ENCODE measurements at places on chromosomes 4 and X.

DNA sequence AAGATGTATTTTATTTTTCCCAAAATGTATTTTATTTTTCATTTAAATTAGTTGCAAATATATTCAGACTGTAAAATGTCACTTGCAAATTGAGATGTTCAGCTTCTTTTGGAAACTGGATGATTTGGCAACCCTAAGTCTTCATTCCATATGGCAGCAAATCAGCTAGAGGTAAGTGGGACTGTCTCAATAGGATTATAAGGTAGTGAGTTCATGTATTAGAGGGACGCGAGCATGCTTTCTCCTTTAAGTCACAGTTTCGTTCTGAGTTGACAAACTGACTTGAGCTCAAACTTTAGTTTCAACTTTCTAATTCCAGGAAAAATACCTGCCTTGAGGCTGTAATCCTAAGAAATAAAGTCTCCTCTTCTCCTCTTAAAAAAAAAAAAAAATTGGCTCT, 44.2 kb upstream of the TMEM131L start:
- DNase-seq, result no peak

GRCh38 chr4:24853142-24853541, 57.8 kb downstream of the SOD3 start:
- no peak for DNase-seq

GRCh38 chr4:113591982-113592381, 169.6 kb downstream of the CAMK2D start:
- no peak for DNase-seq

GRCh38 chrX:13755254-13755653, 20.7 kb downstream of the OFD1 start:
- DNase-seq, result no peak

DNA sequence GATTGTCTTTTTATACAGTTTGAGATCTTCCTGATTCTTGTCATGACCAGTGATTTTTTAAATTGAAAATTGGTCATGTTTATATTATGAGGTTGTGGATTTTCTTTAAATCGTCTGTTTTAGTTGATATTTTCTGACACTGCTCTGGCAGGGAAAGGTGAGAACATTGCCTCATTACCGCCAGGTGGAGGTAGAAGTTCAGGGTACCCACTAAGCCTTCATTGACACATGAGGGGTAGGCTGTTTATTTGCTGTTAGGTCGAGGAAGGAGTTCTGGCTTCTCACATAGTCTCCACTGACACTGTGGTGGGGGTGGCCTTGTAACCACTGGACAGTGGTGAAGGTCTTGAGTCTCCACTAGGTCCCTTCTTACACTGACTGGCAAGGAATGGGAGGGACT, 117.6 kb upstream of the GPR101 start:
- no peak for DNase-seq

DNA sequence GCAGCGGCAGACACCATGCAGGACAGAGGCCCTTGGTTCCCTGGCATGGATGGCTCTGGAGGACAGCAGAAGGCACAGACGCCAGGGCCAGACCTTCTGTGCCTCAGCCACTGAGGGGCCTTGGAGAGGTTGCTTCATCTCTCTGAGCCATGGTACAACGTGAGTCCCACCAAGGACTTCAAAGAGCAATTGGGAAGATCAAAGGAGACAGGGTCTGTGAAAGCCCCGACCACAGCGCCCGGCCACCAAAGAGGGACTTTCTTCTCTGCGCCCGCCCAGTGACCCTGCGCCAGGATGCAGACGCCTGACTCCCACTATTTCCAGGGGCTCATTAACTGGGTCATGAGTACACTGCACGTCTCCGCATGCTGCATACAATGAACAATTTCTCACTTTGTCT, 174.0 kb downstream of the AFAP1 start:
- no peak for DNase-seq

- DNase-seq, result peak; percentile 37
These were observed 504 bp upstream of the PDLIM3 start for GRCh38 chr4:185535612-185536410.

- no peak for DNase-seq
These were observed 50.8 kb upstream of the ELF2 start for GRCh38 chr4:139227729-139228404.

DNA sequence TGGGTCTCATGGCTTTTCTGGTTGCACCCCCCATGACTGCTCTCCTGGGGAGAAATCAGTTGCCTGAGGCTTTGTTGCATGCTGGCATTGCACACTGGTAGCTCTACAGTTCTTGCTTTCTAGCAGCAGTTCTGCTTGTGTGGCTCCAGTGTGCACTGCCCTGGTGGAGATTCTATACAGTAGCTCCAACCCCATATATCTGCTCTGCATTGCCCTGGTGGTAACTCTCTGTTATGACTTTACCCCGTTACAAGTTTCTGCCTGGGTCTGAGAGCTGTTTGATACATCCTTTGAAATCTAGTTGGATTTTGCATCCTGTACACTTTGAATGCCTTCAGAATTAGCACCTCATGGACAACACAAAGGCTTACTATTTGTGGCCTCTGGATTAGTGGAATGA, 241.4 kb upstream of the EPHA5 start:
- no peak for DNase-seq

- DNase-seq, result no peak
These were observed 56.1 kb downstream of the KLHL5 start for GRCh38 chr4:39118034-39118658.

DNA sequence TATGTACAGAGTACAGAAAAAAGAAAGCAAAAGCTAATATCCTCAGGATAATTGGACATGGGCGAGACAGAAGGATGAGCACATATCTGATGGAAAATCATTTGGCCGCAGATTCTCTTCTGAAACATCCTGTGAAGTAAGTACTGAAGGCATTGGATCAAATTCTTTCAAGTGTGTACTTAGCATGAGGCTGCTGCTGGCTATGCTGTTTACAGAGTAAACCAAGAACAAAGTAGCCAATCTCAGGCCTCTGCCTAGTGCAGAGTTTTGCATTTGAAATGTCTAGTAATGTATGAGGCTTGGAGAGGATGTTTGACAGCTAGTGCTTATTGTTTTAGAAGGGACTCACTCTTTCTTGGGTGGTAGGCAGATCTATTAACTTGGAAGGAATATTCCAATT, 128.5 kb downstream of the MAGEC2 start:
- peak; percentile 2 for DNase-seq

DNA sequence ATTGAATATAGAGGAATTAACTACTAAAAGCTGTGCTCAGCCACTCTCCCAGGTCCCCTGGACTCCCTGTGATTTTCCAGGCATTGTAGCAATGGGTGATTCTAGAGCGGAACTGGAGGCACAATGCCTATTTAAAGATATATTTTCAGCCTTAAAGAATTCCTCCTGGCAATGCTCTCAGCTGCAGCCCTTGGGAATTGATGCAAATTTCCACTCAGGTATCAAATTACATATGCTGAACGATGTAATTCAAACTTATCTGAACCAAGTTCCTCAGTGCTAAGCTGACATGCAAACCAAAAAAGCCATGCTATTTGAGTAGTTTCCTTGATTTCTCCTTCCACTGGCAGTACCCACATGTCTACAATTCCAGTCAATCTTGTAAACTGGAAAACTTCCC, 86.3 kb upstream of the GABRA3 start:
- no peak for DNase-seq

GRCh38 chr4:183299464-183299863, 20.6 kb downstream of the CLDN22 start:
- DNase-seq, result no peak

DNA sequence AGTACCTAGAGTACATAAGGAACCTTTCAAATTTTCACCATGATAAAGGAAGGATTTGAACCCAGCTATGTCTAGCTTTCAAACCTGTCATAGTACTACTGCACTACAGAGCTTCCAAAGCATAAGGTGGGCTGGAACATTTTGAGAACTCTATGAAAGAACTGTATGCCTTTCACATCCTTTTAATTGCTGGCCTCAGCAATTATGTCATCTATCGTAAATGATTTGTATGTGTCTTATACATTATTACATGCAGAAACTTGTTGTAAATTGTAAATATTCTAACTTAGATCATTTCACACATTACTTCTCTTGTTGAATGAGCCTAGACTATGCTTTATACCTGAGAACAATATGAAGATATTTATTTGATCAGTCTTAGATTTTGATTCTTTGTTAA, 220.7 kb downstream of the HEPH start:
- DNase-seq, result no peak

DNA sequence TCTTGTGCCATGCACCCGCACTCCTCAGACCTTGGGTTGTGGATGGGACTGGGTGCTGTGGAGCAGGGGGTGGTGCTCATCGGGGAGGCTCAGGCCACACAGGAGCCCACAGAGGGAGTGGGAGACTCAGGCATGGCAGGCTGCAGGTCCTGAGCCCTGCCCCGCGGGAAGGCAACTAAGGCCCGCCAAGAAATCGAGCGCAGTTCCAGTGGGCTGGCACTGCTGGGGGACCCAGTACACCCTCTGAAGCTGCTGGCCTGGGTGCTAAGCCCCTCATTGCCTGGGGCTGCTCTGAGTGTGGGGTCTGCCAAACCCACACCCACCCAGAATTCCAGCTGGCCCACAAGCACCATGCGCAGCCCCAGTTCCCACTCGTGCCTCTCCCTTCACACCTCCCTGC, 450.5 kb upstream of the FGF16 start:
- DNase-seq, result no peak

- no peak for DNase-seq
These were observed 23.0 kb downstream of the GPR174 start for GRCh38 chrX:79167462-79167861.

DNA sequence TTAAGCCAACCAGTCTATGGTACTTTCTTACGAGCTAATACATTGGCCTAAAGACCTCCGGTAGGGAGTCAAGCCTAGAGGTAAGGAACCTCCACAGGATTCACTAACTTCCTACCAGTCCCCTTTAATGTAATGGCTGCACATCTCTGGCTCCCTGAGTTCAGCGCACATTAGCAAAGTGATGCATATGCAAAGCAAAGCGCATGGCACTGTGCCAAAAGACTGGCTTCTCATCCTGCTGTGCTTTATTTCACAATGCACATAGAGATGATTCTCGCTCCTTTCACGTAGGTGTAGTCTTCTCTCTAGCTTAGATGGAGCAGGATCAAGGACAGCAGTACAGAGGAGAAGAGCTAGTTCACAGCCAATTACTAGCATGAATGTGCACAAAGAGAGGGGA, 14.6 kb upstream of the CLTRN start:
- no peak for DNase-seq

DNA sequence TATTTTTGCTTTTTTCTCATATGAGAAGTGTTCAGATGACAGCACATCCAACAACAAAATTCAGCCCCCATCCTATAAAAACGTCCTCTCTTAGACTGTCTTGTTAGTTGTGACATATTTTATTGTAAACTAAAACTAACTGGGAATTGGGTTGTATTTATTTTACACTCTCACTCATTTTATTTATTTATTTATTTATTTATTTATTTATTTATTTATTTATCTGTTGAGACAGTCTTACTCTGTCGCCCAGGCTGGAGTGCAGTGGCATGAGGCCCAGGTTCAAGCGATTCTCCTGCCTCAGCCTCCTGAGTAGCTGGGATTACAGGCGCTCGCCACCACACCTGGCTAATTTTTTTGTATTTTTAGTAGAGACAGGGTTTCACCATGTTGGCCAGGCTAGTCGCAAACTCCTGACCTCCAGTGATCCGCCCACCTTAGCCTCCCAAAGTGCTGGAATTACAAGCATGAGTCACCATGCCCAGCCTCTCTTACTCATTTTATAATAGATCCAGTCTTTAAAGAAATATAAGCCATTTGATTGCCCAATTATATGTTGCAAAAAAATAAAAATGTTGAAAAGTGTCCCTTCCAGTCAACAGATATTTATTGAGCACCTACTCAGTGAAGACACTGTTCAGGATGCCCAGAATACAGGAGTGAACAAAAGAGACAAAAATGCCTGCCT, 44.6 kb downstream of the PALLD start:
- DNase-seq, result no peak

Data from NCI-H1092 (cell line).